Fibroblast of lung (primary cell): ENCODE measurements at places on chromosomes 3 and 15. TPM values are rescaled to one million over a fixed set of nuclear protein-coding genes. Genes with fewer than 3 reads are reported as not detected.

Gene SLTM
- 57.0 and 67.2 TPM in 2 replicates for total RNA-seq

Gene FEZF2
- not detected in 2 replicates for total RNA-seq

Gene FRMD5
- 1.3 and 4.3 TPM in 2 replicates for total RNA-seq

Gene REC114
- total RNA-seq: not detected in 2 replicates

Gene KLHL6
- not detected in 2 replicates for total RNA-seq

Gene ILDR1
- not detected in 2 replicates for total RNA-seq

Gene GOLGA8R
- total RNA-seq: 1.3 and 1.8 TPM in 2 replicates

Gene SLC2A2
- not detected in 2 replicates for total RNA-seq

Gene CHST2
- 2.6 and 3.9 TPM in 2 replicates for total RNA-seq

Gene CELSR3
- 0.77 and 2.1 TPM in 2 replicates for total RNA-seq

Gene LRRIQ4
- total RNA-seq: under 0.01 TPM in 1 of 2 replicates, not detected in the other

Gene TMC3
- not detected in 2 replicates for total RNA-seq

Gene ZCWPW2
- 1.0 and 1.7 TPM in 2 replicates for total RNA-seq

Gene PRTG
- 2.1 and 4.0 TPM in 2 replicates for total RNA-seq

Gene KNG1
- not detected in 2 replicates for total RNA-seq

Gene CLDN16
- under 0.01 and 0.33 TPM in 2 replicates for total RNA-seq

Gene CAV3
- not detected in 2 replicates for total RNA-seq

Gene PLSCR4
- 25.7 and 36.7 TPM in 2 replicates for total RNA-seq

Gene SLC51A
- not detected in 2 replicates for total RNA-seq

Gene CNTN3
- total RNA-seq: 3.9 and 8.3 TPM in 2 replicates

Gene KBTBD13
- not detected in 2 replicates for total RNA-seq

Gene SLC22A14
- total RNA-seq: under 0.01 and 0.17 TPM in 2 replicates

Gene SAXO2
- total RNA-seq: 0.66 and 1.8 TPM in 2 replicates

Gene CTXN2
- not detected in 2 replicates for total RNA-seq

Gene ABI3BP
- total RNA-seq: 4.8 and 6.2 TPM in 2 replicates

Gene RASGRP1
- not detected in 2 replicates for total RNA-seq

Gene CD80
- total RNA-seq: under 0.01 TPM in 2 replicates

Gene ZNF501
- 11.3 and 16.0 TPM in 2 replicates for total RNA-seq

Gene EHHADH
- total RNA-seq: 4.1 and 6.8 TPM in 2 replicates

Gene VGLL3
- total RNA-seq: 41.1 and 53.7 TPM in 2 replicates

Gene PLSCR5
- total RNA-seq: not detected in 2 replicates

Gene LTK
- under 0.01 and 0.99 TPM in 2 replicates for total RNA-seq

Gene AMIGO3
- total RNA-seq: under 0.01 and 0.33 TPM in 2 replicates

Gene CFAP91
- 0.17 and 0.77 TPM in 2 replicates for total RNA-seq

Gene RTP4
- 2.1 and 3.5 TPM in 2 replicates for total RNA-seq

Gene UBE2E1
- 94.5 and 129 TPM in 2 replicates for total RNA-seq

Gene DLL4
- total RNA-seq: under 0.01 TPM in 2 replicates

Gene COL8A1
- 24.7 and 85.4 TPM in 2 replicates for total RNA-seq

Gene GPR149
- total RNA-seq: not detected in 2 replicates

Gene TF
- total RNA-seq: under 0.01 and 0.33 TPM in 2 replicates

Gene EIF5A2
- 14.6 and 14.7 TPM in 2 replicates for total RNA-seq

Gene TICRR
- total RNA-seq: 0.26 and 1.2 TPM in 2 replicates

Gene RAP2B
- 24.4 and 27.1 TPM in 2 replicates for total RNA-seq

Gene SEMA3B
- total RNA-seq: 51.6 and 85.2 TPM in 2 replicates

Gene LEKR1
- total RNA-seq: 0.26 and 1.3 TPM in 2 replicates

Gene CACNA2D2
- total RNA-seq: under 0.01 TPM in 1 of 2 replicates, not detected in the other

Gene ADPRH
- 3.1 and 7.4 TPM in 2 replicates for total RNA-seq

Gene LIPC
- total RNA-seq: 3.1 and 4.0 TPM in 2 replicates

Gene ZNF502
- 5.4 and 6.1 TPM in 2 replicates for total RNA-seq
